ENCODE measurements at places on chromosomes 6 and 20.

DNA sequence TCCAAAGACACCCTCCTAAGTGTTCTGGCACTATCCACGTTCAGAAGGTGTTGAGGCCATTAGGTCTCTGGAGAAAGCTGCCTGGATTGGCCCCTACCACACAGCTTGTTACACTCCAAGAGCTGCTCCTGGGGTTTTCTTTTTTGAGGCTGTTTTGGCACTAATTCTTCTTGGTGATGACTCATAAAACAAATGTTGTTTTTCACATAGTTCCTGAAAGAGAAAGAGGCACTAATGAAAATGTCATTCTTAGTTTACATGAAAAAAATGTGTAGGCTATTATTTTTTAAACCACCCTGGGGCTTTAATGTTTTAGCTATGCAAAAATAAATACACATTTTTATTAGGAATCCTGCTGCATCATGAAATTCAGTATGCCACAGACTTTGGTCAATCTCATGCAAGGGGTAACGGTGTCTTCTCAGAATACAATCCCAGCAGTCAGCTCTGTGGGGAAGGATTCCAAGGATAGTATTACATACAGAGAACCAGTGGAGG, 38.1 kb downstream of the TBPL1 start:
- no peak for DNase-seq

GRCh38 chr6:136962661-136963060, 40.6 kb downstream of the SLC35D3 start:
- DNase-seq, result peak; percentile 63

DNA sequence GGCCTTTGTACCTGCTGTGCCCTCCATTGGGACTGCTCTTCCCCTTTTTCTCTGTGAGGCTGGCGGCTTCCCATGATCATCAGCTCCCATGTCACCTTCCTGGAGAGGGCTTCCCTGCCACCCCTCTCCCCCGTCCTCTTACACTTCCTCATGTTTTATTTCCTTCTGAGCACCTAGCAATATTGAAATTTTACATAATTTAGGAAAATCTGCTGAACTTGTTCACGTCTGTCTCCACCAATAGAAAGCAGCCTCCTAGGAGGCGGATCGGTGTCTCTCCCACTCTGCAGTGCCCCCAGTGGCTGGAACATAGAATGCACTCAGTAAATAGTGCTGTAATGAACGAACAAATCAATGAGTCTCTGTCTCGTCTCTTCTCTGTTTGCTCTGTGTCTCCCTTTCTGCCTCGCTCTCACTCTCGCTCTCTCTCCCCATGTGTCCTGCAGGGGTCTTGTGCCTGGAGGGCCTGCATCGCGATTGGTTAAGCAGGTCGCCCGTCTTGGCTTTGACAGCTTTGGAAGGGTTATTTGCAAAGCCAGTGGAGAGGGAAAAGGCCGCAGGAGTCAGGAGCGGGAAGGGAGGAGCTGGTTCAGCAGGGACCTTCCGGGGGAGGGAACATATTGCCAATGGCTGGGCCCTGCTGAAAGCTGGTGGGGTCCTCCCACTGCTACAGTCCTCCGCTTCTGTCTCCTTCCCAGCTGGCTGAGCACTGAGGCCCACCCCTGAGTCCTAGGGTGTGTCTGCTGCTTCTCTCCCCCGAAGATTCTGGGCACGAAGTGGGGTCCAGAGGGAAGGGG, 12.1 kb upstream of the OCSTAMP start:
- no peak for DNase-seq

DNA sequence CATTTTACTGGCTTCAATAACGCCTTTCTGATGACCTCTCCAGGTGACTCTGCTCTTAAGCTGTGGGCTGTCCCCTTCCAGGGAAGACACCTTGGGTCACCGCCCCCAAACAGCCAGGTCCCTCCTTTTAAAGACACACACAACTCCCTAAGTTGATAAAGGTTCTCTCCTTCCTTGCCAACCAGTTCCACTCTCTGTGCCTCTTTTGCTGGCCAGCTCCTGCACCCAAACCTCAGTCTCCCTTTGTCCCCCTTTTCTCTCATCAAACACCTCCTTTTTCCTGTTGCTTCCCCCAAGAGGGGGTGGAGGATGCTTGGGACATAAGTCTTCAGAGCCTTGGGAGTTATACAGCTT, 1.0 kb downstream of the NCOA6 start:
- DNase-seq, result no peak

- no peak for DNase-seq
Measured at GRCh38 chr6:45486736-45487135, 109.0 kb upstream of the SUPT3H start.

DNA sequence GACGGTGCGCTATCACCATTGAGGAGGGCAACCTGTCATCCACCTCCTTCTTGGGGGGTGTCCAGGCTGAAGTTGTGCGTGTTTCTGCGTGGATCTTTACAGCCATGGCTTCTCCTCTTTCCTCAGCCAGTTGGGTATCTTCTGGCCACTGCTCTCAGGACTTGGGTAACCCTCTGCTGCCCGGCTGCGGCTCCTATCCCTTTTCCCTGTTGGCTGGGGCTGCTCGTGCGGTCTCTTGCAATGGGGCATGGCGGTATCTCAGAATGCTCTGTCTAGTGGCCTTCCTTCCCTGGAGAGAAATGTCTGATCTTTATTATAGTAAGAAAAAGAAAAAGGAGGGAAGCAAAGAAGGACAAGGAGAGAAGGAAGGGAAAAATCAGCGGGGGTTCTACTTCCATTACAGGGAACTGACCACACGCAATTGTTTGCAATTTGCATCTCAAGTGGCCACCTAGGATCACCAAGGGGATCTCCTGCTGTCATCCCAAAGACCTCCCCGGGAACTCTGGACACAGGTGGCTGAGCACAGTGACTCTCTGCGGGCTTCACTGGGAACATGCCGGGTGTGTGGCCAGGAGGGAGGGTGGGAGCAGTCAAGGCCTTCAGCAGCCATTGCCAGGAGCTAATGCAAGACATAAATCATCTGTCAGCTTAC, 60.8 kb downstream of the NPEPL1 start:
- no peak for DNase-seq

DNA sequence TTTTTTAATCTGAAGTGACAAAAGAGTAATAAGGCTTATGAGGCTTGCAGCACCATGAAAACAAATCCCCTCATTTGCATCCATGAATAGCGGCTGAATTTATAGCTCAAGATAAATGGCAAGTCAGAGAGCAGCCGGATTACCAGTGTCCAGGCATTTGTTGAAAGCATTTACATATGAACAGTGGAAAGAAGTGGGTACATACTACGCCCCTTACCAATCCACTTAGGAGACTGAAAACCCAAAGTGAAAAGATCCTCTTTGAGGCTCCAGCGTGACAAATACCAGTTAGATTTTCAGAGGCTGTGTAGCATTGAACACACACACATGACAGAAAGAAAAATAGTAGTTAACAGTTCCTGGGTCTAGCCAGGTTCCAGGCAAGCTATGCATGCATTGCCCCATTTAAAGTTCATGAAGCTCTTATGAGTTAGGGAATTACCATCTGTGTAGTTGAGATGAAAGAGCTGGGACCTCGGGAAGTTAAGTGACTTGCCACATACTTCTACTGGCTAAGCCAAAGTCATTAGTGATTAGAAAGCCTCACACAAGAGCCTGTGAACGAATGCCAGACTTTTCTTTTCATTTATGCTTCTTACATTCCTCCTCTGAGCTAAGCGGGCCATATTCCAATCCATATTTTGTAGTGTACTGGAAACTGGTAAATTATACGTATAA, 28.3 kb upstream of the NHSL1 start:
- no peak for DNase-seq
